ENCODE measurements at places on chromosomes 2 and 18.

GRCh38 chr2:236608188-236608525 lies 38.5 kb downstream of the ACKR3 start:
- DNase-seq: no peak

- peak; percentile 38 for DNase-seq
Measured at GRCh38 chr2:30115141-30115980, 31.4 kb upstream of the YPEL5 start.

DNA sequence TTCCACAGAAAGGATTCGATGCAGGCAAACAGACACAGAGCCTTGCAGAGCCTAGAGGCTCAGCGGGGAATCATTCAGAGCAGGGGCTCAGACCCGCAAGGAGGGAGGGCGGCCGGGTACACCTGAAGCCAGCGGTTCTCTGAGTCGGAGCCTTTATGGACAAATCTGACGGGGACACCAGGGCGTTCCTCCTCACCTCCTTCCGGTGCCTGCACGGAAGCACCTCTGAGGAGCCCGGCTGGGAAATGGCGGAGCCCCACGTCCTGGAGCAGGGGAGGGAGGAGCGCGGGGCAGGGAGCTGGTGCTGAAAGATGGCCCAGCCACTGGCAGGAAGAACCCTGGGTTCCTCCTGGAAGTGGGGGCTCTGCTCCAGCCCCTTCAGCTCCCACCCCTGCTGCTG lies 193.5 kb upstream of the ALKAL2 start:
- no peak for DNase-seq

DNA sequence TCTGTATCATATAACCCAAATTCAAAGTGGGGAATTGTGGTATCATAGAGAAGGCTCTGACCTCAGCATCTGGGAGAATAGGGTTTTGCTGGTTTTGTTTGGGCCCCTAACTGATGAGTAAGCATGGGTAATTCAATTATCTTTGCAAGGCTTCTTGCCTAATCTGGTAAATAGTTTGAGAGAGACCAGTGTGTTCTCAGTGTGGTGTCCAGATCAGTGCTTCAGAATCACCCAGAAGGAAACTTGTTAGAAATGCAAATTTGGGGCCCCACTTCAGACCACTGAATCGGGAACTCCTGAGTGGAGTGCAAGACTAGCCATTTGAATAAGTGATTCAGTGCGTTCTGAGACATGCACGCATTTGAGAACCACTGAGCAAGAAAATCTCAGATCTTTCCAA lies 282.7 kb downstream of the EPHA4 start:
- DNase-seq: no peak

- DNase-seq: no peak
Measured at GRCh38 chr2:241223211-241224017, 34.9 kb downstream of the ANO7 start.

GRCh38 chr2:70091816-70092215 lies 4.5 kb downstream of the PCBP1 start:
- no peak for DNase-seq

Measured in GM18507 (cell line).